NCI-H187 (cell line): ENCODE measurements at places on chromosomes 12 and 14.
A peak's percentile ranks its signal among the peaks of the same experiment; 100 is the strongest.

DNA sequence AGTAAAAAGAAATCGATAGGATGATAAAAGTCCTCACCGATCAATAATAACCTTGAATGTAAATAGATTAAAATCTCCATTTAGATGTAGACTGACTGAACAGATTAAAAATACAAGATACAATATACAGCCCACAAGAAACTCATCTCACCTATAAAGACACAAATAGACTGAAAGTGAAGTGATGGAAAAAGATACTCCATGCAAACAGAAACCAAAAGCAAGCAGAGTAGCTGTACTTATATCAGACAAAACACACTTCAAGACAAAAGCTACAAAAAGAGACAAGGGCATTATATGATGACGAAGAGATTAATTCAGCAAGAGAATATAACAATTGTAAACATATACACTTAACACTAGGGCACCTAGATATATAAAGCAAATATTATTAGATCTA lies 444.8 kb downstream of the RGS6 start:
- DNase-seq = no peak

DNA sequence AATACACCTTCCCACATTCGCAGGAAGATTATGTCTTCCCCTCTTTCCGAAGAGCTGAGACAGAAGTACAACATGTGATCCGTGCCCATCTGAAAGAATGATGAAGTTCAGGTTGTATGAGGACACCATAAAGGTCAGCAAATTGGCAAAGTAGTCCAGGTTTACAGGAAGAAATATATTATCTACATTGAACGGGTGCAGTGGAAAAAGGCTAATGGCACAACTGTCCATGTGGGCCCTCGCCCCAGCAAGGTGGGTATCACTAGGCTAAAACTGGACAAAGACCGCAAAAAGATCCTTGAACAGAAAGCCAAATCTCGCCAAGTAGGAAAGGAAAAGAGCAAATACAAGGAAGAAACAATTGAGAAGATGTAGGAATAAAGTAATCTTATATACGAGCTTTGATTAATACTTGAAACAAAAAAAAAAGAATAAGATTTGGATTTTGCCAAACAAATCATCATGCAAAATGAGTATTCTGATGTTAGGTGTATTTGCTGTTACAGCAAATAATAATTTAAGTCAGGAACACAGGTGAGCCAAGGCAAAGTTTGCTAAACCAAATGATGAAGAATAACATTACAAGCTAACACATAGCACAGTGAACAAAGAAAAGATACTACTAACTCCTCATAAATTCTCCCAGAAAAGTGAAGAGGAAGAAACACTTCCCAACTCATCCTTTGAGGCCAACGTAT lies 30.6 kb downstream of the FAM186A start:
- no peak for DNase-seq

DNA sequence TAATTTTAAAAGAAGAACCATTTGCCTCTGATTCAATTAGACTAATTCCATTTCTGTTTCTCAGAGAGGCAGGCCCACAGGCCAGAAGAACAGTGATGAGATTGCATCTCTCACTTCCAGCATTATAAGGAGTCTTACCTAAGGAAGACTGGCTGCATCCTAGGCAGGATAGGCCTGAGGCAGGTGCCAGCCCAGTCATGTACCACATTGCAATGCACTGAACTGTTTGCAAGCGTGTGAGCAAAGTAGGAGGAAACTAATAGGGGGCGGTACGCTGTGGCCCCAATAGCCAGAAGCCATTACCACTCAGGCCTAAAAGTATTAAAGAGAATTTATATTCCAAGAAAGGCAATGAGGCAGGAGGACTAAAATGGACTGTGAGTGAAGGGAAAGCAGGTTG lies 12.1 kb upstream of the CNIH1 start:
- DNase-seq = no peak

GRCh38 chr12:20342111-20342510 lies 26.2 kb upstream of the PDE3A start:
- no peak for DNase-seq

GRCh38 chr12:109624467-109624866 lies 50.9 kb downstream of the MVK start:
- DNase-seq = no peak

DNA sequence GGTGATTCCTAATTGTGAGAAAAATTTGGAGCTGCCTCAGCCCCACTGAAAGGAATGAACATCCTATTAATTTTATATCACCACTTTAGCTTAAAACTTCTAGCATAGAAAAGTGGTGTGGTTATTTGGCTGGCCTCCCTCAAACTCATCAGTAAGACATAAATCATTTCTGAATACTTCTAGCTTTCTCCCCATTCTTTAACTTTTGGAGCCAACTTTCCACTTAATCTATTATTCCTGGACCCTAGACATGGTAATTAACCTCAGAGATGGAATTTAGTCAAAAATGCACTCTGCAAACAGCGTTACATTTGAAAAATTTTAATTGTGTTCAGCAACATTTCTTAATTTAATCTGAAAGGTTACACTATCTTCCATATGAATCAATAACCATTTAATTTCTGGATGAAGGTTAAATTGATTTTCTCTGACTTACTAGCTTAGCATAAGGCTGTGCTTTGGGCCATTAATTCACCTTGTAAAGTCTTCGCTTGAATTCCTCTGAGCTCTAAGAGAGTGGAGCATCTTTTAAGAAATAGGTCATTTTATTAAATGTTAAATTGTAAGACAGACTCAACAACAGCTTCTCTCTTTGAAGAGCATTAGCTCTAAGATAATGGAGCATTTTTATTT lies 753.6 kb upstream of the STXBP6 start:
- no peak for DNase-seq

GRCh38 chr12:62196146-62196545 lies 64.1 kb upstream of the USP15 start:
- no peak for DNase-seq

DNA sequence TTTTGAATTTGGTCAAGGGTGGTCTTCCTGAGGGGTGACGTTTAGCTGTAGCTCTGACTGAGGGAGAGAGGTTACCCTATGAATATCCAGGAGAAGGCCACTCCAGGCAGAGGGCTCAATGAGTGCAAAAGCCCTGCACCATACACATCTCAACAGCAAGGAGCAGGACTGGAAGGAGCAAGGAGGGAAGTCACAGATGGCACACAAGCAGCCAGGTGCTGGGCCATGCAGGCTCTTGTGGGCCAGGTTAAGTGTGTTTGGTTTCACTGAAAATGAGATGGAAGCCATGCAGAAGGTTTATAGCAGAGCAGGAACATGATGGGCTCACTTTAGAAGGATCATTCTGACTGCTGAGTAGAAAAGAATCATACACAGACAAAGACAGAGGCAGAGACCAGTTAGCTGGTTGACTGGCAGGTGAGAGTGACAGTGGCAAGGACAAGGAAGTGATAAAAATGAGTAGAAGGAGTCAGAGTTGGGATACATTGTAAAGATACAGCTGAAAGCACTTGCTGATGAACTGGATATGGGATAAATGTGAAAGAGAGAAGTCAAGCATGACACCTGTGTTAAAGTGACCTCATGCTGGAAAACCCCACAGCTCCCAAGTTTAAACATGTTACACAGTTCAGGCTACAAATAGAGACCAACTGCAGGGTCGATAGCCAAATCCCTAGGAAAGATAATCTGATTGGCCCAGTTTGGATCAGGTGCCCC lies 81.2 kb downstream of the PRKD1 start:
- peak; percentile 33 for DNase-seq

- no peak for DNase-seq
These were observed 2.5 kb downstream of the MYH7 start for GRCh38 chr14:23432946-23433345.

GRCh38 chr14:103748534-103748857 lies 32.9 kb downstream of the ZFYVE21 start:
- no peak for DNase-seq

GRCh38 chr12:112906712-112907414 lies at the start of gene OAS1:
OAS1 (plus strand) TSS chr12:112906962; CDS start chr12:112907040, 78 bp downstream.
- no peak for DNase-seq

DNA sequence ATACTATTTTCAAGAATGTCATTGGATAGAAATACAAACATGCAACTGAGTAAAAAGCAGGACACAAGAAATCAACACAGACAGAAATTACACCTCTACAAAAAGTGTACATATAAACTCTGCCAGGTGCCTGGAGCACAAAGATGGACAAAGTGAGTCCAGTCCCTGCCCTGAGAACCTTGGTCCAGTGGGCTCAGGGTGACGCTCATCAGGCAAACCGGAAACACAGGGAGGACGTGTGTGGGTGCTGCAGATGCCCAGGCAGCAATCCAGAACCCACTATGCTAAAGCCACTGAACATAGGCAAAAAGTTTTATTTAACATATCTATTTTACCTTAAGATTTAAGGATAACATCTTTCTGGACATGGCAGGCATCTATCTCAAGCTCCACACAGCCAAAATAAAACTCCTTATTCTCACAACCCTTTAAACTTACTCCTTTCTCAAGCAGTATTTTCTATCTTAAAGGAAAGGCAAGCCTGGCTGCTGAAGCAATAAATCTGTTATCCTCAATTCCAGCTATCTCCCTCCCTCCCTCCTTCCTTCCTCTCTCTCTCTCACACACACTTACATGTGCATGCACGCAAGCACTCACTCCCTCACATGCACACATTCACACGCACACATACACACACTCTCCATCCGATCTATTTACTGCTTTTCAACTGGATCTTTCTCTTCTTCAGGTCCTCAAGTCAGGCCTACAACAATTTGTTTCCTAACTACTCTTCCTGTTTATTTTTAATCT lies 10.2 kb downstream of the PPP1R13B start:
- DNase-seq = no peak

GRCh38 chr14:68393259-68393658 lies 399.6 kb downstream of the ZFP36L1 start:
- no peak for DNase-seq

GRCh38 chr12:68578765-68579164 lies 31.9 kb upstream of the RAP1B start:
- no peak for DNase-seq

DNA sequence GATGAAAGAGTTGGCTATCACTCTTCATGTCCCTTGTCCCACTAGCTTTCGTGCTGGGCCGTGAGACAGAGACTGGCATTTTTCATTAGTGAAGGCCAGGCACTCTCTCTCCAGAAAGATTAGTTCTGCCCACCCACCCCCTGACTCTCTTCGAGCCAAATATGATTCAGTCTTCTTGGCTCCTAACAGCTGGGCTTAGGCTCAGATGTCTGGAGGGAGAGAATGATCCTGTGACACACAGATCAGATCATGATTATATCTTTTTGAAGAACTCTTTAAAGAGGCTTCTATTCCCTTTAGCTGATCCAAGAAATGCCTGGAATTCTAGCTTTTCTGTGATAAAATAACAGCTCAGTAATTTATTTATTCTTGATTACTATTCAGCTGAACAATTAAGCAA lies 5.2 kb upstream of the GNG2 start:
- no peak for DNase-seq

GRCh38 chr14:30426463-30426862 lies 132.5 kb upstream of the G2E3 start:
- no peak for DNase-seq

GRCh38 chr14:76976240-76977005 lies 52.1 kb downstream of the IRF2BPL start:
- peak; percentile 22 for DNase-seq

- no peak for DNase-seq
These were observed 4.7 kb upstream of the COL2A1 start for GRCh38 chr12:48008950-48009349.

GRCh38 chr12:7146906-7147305 lies 16.7 kb downstream of the CLSTN3 start:
- DNase-seq = no peak

GRCh38 chr14:80213602-80214001 lies 2.3 kb upstream of the DIO2 start:
- no peak for DNase-seq

DNA sequence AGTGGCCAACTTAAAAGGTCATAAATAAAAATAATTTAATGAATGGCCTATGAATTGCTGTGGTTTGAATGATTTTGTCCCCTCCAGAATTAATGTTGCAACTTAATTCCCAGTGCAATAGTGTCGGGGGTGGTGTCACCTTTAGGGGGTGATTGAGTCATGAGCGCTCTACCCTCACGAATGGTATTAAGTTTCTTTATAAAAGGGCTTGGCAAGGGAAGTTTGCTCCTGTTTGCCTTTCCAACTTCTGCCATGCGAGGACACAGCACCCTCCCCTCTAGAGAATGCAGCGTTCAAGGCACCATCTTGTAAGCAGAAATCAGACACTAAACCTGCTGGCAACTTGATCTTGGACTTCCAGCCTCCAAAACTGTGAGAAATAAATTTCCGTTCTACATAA lies 253.3 kb downstream of the ATXN7L3B start:
- DNase-seq = no peak

DNA sequence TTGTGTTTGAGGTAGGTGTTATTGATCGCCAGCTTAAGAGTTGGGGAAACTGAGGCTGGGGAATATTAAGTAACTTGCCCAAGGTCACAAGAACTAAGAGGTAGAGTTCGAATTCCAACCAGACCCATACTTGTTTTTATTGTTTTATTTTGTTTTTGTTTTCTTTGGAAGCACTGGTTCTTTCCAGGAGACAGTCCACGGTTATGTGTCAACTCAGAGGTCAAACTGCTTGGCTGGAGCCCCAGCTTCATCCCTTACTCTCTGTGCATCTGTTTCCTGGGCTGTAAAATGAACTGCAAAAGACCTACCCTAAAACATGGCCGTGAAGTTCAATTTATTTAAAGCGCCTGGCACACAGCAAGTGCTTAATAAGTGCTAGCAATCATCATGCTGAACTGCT lies 74.4 kb upstream of the MAP1LC3B2 start:
- DNase-seq = no peak

DNA sequence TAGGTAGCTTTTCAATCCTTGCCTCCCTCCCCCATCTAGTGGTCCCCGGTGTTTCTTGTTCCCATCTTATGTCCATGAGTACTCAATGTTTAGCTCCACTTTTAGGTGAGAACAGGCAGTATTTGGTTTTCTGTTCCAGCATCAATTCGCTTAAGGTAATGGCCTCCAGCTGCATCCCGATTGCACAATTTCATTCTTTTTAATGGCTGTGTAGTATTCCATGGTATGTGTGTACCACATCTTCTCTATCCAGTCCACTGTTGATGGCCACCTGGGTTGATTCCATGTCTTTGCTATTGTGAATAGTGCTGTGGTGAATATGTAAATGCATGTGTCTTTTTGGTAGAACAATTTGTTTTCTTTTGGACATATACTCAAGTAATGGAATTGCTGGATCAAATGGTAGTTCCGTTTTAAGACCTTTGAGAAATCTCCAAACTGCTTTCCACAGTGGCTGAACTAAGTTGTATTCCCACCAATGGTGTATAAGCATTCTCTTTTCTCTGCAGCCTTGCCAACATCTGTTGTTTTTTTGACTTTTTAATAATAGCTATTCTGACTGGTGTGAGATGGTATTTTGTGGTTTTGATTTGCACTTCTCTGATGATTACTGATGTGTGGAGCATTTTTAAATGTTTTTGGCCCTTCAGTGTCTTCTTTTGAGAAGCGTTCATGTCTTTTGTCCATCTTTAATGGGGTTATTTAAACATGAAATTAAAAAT lies 34.2 kb upstream of the ASPG start:
- DNase-seq = no peak

GRCh38 chr14:24629521-24629920 lies 4.5 kb downstream of the GZMB start:
- DNase-seq = no peak
